Left ventricle myocardium inferior (tissue), 1 donor: ENCODE measurements at places on chromosomes 2 and 18. TPM values are rescaled to one million over a fixed set of nuclear protein-coding genes. Genes with fewer than 3 reads are reported as not detected.

The SLC11A1 gene
- total RNA-seq = 6.4 TPM

The PER2 gene
- 3.4 TPM for total RNA-seq

The GLI2 gene
- total RNA-seq = 2.4 TPM

The SDC1 gene
- 0.41 TPM for total RNA-seq

The GPR39 gene
- not detected for total RNA-seq

The KCNG2 gene
- not detected for total RNA-seq

The SLC66A2 gene
- total RNA-seq = 27.4 TPM

The SKOR2 gene
- total RNA-seq = not detected
